Activated CD4-positive, alpha-beta T cell treated with anti-CD3 and anti-CD28 coated beads for 24 hours (primary cell): ENCODE measurements at places on chromosomes 2 and 18.
A peak's percentile ranks its signal among the peaks of the same experiment; 100 is the strongest.

DNA sequence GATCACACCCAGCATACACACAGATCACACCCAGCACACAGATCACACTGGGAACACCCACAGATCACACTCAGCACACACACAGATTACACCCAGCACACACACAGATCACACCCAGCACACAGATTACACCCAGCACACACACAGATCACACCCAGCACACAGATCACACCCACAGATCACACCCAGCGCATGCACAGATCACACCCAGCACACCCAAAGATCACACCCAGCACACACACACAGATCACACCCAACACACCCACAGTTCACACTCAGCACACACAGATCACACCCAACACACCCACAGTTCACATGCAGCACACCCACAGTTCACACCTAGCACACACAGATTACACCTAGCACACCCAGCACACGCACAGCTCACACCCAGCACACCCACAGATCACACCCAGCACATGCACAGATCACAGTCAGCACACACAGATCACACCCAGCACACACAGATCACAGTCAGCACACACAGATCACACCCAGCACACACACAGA, 117.6 kb downstream of the DYSF start:
- DNase-seq: no peak

GRCh38 chr2:181882246-181883020, 9.1 kb upstream of the ITPRID2 start:
- no peak for DNase-seq

- no peak for DNase-seq
Measured at GRCh38 chr2:163175294-163175693, 336.7 kb upstream of the KCNH7 start.

GRCh38 chr2:196201229-196202009, 30.0 kb upstream of the STK17B start:
- no peak for DNase-seq

DNA sequence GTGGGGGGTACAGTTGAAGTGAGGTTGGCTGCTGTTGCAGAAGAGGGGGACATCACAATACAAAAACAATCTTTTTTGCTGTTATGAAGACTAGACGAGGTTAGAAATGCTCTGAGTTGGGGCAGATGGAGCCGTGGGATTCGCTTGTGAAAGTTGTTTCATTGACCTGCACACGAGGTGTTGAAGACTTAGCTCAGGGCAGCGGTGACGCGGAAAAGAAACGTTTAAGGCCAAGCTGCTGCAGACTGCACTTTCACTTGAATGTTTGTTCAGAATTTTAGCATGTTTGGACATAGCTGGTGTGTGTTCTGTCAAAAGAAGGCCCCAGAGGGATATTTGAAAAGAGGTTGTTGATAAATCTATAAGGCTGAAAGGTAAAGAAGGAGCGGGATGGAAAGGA, 46.3 kb downstream of the MTCL1 start:
- DNase-seq: no peak

DNA sequence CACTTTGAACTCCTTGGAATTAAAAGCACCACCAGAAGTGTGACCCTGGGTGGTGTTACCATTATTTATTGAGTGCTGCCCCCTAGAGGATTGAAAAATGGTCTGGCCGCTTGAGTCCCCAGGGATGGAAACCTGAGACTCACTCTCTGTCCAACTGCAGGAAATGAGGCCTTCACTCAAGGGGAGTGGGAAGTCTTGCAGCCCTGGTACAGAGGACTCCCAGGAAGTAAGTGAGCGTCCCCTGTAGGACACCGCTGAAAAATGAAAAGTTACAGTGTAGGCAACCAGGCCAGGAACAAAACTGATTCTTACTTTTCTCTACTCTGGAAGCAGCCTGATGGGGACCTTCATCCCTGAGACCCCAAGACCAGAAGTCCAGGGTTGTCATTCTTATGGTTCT, 2.2 kb upstream of the NRP2 start:
- peak; percentile 42 for DNase-seq

GRCh38 chr2:230697676-230698075, 15.0 kb upstream of the CAB39 start:
- DNase-seq: no peak

GRCh38 chr2:56671973-56672569, 488.3 kb downstream of the CCDC85A start:
- no peak for DNase-seq

DNA sequence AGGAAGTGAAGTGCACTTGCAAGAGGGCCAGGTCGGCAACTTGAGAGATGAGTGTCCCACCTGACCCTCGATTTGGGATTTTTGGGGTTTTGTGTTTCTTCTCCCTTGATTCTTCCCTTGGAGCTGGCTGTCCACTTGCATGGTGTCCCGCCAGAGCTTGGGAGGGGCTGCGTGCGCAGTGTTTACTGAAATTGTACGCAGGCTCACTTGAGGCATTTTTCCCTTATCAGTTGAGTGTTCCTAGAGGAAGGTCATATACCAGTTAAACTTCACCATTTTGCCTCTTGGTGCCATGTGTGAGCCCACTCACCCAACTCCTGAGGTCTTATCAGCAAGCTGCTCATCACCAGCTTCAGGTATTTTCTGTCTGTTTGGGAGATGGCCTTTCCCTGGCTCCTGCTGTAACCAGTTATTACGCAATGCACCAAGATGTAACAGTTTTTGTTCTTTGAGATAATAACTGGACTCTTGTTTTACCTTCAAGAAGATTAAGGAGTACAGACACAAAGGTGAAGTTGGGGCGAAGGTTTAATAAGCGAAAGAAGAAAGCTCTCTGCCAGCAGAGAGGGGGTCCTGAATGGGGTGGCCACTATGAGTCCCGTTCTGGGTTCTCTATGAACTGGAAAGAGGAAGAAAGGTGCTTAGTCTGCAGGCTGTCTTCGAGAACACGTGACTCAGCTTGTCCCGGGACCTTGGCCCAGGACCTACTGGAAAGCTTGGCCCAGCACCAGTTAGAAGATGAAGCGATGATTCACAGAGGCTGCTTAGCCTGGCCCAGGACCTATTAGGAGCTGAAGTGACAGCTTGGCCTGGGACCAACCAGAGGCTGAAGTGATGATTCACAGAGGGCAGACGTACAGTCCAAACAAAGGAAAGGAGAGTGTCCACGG, 21.5 kb upstream of the TXNL4A start:
- no peak for DNase-seq

DNA sequence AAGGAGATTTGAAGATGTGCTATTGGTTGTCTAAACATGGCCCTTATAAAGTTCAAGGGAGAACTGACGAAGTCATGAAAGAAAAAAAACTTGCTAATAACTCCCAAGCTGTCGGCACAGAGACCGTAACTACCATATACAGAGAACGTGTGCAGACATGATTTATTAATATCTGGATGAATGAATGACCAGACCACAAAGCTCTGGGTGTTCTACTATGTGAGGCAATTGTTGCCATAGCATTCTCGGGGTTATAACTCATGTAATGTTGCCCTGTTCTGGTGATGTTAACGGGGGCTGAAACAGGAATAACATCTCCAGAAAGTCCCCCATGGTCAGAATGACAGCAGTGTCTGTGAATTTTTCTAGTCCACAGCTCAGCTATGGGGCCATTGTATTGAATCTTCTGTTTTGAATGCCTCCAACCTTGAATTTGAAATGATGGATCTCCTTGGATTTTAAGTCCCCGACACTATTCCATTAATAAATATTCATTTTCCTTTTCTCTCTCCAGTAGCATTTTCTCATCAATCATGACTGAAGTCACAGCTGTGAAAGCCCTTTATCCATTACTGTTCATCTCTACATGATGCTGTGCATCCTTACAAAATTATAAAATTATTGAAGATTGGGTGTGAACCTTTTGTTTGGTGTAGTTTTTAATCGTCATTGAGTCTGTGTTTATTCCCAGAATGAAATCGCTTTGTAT, 483.4 kb upstream of the KLHL29 start:
- no peak for DNase-seq

DNA sequence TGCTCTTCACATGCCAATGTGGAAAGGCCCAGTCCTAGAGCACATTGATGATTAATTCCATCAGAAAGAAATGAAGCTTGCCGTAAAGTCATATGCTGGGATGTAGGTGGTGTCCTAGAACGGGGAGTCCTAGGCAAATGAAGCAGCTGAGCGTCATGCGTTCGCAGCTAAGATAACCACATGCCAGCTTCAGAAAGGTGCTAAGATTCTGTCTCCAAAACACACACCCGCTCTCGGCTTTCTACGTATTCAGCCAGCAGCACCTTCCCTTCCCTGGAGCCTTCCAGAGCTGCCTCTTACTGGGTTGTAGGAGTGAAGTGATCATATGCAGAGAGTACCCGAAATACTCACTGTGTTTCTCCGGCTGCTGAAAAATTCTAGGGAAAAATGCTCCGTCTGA, 421.6 kb upstream of the ID2 start:
- DNase-seq: no peak

GRCh38 chr2:68251187-68251854, 1.0 kb downstream of the PPP3R1 start:
- peak; percentile 60 for DNase-seq

DNA sequence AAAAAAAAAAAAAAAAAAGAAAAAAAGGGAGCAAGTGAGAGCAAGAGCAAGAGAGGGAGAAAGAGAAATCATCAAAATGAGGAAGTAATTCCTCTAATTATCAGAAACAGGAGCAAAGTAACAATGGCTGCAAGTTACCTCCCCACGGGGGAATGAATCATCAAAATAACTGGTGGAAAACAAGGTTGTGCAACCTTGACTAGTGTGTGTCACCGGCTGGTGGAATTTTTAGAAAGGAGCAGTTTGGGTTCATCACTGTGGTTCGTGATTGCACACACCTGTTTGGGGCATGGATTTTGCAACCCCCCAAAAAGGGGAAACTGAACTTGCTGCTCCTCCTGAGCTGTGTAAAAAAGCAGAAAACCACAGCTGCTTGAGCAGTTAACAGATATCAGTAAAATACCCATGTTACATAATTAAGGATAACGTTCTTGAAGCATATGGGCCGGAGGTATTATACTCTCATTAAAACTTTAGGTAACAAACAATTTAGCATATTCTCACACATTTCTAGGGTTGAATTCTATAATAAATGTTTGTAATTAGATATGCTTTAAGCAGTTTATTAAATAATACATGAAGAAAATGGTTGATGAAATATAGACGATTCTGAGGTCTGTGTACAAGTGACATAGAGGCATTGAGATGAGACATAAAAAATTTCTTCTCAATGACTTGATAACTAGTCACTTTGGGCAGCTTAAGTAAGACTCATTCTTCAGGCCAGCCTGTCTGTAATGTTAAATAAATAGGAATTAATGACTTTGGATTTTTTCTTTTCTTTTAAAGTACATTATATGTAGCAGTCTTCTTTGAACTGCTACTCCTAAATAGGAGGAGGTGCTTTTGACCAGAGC, 184.2 kb upstream of the ZEB2 start:
- DNase-seq: no peak
